ENCODE measurements at places on chromosomes 7 and 10.

- no peak for DNase-seq
Measured at GRCh38 chr10:96244354-96244753, 27.0 kb downstream of the BLNK start.

DNA sequence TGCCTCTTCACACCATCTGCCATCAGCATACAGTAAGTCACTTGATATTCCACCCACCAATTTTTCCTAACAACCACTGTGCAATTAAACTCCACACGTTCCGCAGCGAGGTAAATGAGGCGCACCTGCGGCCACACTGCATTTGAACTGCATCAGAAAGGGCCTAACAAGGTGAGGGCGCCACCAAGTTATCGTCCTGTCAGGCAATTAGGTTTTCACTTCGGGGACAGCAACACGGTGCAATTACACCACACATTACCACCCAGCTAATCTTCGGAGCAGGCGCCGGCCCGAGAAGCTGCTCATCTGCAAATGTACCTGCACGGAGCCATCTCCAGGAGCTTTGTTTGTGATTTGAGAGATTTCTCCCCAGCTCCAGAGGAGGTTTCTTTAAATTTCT is 84.4 kb downstream of the EBF3 start:
- no peak for DNase-seq

GRCh38 chr10:47189802-47190201 is 110.2 kb upstream of the GDF10 start:
- no peak for DNase-seq

DNA sequence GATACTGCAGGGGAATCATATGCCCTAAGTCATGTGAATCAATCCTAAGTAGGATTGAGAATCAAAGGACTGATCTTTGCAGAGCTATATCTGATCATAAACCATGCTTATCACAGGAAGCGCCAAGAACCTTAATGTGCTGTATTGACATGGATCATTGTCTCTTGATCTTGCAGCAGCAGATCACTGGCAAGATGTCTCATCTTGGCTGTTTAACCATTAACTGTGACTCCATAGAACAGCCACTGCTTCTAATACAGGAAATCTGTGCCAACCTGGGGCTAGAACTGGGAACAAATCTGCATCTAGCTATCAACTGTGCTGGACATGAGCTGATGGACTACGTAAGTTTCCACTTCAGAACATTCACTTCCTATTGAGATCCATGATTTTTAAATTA is 21.6 kb downstream of the ENO4 start:
- no peak for DNase-seq

- DNase-seq: no peak
Measured at GRCh38 chr7:4879396-4880081, 4.0 kb downstream of the RADIL start.
